ENCODE measurements at places on chromosomes 1 and 21.
A peak's percentile ranks its signal among the peaks of the same experiment; 100 is the strongest.

DNA sequence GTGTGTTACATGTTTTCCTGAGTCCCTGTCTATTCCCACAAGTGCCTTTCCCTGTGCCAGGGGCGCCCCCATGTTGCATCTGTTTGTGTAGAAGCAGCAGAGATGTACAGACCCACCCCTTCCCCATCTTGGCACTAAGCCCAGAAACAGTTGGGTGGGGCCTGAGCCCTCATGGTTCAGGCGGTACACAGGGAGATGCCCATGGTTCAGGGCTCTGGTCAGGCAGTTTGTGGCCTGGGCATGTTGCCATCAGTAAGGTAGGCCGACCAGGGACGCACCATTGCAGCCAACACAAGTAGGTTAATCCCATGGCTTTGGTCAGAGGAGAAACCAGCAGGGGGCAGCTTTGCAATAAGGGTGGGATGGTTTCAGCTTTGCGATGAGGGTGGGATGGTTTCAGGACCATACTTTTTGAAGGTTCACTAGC, 914 bp upstream of the ADGRB2 start:
- no peak overlapping the region for H3K27ac ChIP-seq
- H3K36me3 ChIP-seq: no peaks in the 10 kb centered on the region
- H3K4me3 ChIP-seq: no peak overlapping the region
- H3K27me3 ChIP-seq: peaks cover 88% of the 10 kb centered on the region
- DNase-seq: peak; percentile 31

GRCh38 chr1:6819246-6820040, 34.2 kb downstream of the CAMTA1 start:
- no peaks in the 10 kb centered on the region for H3K27me3 ChIP-seq
- no peak overlapping the region for H3K4me3 ChIP-seq
- H3K27ac ChIP-seq: no peak overlapping the region
- peaks cover 19% of the 10 kb centered on the region for H3K4me1 ChIP-seq
- peaks cover 4% of the 10 kb centered on the region for H3K36me3 ChIP-seq

DNA sequence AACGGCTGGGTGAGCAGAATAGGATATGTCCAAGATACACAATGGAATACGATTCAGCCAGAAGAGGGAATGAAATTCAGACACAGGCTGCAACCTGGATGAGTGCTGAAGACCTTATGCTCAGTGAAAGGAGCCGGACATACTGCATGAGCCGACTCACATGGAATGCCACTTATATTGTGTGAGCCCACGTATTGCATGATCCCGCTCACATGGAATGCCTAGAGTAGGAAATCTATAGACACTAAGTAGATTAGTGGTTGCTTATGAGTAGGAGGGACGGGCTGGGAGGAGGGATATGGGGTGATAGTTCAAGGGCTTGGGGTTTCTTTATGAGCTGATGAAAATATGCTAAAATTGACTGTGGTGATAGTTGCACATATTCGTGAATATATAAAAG, 26.8 kb downstream of the TMPRSS2 start:
- H3K4me3 ChIP-seq: no peak overlapping the region
- no peaks in the 10 kb centered on the region for H3K36me3 ChIP-seq
- DNase-seq: no peak
- H3K27ac ChIP-seq: no peak overlapping the region

DNA sequence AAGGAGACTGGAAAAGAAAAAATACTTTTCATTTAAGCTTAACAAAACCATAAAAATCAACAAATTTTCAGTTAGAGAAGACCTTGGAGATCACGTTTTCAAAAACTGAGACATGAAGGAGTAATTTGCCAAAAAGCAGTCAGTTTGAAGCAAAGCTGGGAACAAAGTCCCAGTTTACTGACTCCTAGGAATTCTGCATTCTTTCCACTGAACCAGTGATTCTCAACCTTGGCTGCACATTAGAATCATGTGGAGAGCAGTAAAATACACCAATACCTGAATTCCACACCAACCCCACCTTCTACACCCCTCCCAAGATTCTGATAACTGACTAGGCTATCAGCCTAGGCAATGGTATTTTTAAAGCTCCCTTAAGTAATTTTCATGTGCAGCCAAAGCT, 73.5 kb downstream of the PRPF38A start:
- H3K4me1 ChIP-seq: no peaks in the 10 kb centered on the region
- no peak overlapping the region for H3K27ac ChIP-seq
- H3K36me3 ChIP-seq: peaks cover 33% of the 10 kb centered on the region
- no peaks in the 10 kb centered on the region for H3K27me3 ChIP-seq

DNA sequence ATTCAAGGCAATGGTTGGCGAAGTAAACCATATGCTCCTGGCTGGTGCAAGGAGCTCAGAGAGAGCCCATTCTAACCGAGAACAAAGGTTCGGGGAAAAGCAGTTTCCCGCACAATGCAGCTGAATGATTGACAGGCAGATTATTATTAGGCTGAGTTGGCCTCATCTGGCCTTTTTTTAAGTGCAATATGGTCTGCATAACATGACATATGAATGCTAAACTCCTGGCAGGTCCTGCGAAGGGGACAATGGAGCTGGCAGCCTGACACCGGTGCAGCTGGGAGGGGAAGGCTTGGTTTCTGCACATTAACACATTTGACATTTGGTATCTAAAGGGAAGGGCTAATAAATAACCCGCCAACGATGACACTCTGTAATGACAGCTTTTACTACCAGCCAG, 92.0 kb downstream of the MIS18A start:
- no peaks in the 10 kb centered on the region for H3K36me3 ChIP-seq
- no peak for DNase-seq
- H3K4me3 ChIP-seq: no peak overlapping the region
- H3K27ac ChIP-seq: no peak overlapping the region

- no peak for DNase-seq
- no peaks in the 10 kb centered on the region for H3K4me1 ChIP-seq
- no peak overlapping the region for H3K27ac ChIP-seq
Observed at GRCh38 chr21:41750051-41750450, 16.8 kb downstream of the RIPK4 start.

DNA sequence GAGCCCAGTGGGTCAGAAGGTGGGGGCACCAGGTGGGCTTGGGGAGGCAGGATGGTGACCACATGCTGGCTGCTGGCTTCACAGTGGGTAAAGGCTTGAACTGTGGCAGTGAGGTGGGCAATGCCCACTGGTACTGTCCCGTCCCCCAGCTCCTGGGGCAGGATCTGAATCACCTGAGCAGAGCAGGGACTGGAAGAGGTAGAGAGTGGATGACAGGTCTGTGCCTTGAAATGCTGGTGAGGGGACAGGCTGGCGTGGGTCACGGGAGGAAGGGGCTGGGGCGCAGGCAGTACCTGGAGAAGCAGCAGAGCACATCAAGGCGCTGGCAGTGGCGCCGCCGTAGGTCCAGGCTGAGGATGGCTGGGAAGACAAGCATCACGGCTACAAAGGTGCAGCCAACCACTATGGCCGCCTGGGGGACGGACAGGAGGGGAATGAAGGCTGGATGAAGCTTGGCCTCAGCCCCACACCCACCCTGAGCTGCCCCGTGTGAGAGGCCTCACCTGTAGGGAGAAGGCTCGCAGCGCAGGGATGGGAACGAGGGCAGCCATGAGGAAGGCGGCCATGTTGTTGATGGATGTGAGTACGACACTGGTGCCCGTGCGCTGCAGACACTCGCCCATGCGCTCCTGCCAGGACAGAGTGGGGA, 14.9 kb downstream of the PTCH2 start:
- no peaks in the 10 kb centered on the region for H3K36me3 ChIP-seq
- no peak overlapping the region for H3K27ac ChIP-seq
- H3K4me3 ChIP-seq: no peak overlapping the region
- peaks cover 4% of the 10 kb centered on the region for H3K27me3 ChIP-seq
- H3K4me1 ChIP-seq: peaks cover 4% of the 10 kb centered on the region
- no peak for DNase-seq

GRCh38 chr1:29310616-29311180, 74.4 kb downstream of the PTPRU start:
- no peak for DNase-seq
- no peaks in the 10 kb centered on the region for H3K36me3 ChIP-seq
- no peak overlapping the region for H3K4me3 ChIP-seq
- no peaks in the 10 kb centered on the region for H3K4me1 ChIP-seq
- H3K27ac ChIP-seq: no peak overlapping the region

DNA sequence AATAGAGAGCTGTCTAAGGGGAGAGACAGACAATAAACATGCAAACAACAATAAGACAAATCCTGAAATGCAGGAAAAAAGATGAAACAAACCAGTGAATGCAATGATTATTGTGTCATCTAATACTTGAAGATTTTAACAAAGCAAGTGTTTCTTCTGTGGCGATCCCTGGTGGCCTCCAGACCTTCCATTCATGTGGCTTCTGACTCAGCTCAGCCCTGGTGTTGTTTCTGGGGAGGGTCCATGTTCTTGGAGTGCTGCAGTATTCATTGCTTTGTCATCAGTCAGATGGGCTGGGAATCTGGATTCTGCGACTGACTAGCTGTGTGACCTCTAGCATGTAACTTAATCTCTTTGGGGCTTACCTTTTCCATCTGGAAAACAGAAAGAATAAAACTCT, 1.5 kb upstream of the C2CD4D start:
- no peak overlapping the region for H3K27ac ChIP-seq
- H3K36me3 ChIP-seq: no peaks in the 10 kb centered on the region
- H3K27me3 ChIP-seq: peaks cover 44% of the 10 kb centered on the region
- no peak for DNase-seq
- peaks cover 43% of the 10 kb centered on the region for H3K4me1 ChIP-seq
- no peak overlapping the region for H3K4me3 ChIP-seq

DNA sequence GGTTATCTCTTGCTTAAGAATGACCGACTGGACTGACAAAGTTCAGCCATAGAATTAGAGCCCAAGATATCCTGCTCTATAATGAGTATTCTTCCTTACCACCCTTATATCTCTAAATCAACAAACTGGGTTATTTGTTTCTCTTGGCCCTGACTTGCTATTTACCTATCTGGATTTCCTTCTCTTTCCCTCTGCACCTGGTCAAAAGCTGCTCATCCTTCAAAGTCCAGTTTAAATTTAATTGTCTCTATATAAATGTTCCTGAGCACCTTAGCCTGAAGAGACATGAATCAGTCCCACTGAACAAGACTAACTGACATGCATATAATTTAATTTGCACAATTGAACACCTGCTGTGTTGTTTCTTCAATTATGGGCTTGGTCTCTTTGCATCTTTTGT, 127.1 kb upstream of the KCNJ15 start:
- H3K4me1 ChIP-seq: peaks cover 3% of the 10 kb centered on the region
- H3K27ac ChIP-seq: no peak overlapping the region
- no peaks in the 10 kb centered on the region for H3K36me3 ChIP-seq
- H3K27me3 ChIP-seq: peaks cover 6% of the 10 kb centered on the region

DNA sequence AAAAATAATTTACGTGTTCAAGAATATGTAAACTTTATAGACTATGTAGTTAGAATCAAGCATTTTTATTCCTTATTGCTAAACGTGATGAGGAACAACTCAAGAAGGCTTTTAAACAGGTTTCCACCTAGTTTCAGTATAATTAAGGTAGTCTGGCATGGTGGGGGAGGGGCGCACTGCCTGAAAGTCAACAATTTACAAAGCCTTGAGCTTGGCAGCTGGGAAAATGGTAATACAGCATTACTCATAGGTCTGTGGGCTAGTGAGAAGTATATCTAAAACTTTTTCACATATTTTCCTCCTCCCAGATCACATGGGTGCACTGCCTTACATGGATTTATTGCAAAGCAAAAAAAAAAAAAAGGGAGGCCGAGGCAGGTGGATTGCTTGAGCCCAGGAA, 75.2 kb downstream of the EVI5 start:
- peaks cover 2% of the 10 kb centered on the region for H3K27me3 ChIP-seq
- H3K4me1 ChIP-seq: no peaks in the 10 kb centered on the region

GRCh38 chr1:15151871-15152270, 1.7 kb upstream of the TMEM51 start:
- H3K27me3 ChIP-seq: peaks cover 91% of the 10 kb centered on the region
- no peak for DNase-seq
- no peaks in the 10 kb centered on the region for H3K36me3 ChIP-seq
- no peak overlapping the region for H3K4me3 ChIP-seq
- no peak overlapping the region for H3K27ac ChIP-seq

DNA sequence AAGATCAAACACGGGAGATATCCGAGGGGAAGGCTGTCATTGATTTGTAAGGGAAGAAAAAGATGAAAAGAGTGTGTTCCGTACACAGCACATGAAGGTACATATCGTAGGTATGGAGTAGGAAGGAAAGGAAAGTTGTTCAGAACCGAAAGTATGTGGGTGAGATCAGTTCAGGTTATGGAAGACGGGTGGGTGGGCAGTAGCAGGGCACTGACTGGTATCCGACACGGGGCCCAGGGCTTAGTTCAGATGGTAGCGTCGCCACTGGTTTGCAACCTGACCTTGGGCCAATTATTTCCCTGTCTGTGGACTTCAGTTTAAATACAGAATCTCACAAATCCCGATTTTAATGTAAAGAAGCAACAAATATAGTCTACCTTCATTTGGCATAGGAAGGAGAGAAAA, 27.8 kb upstream of the A3GALT2 start:
- peak overlapping the region; percentile 83 for H3K4me3 ChIP-seq
- peak; percentile 41 for DNase-seq
- H3K27me3 ChIP-seq: peaks cover 8% of the 10 kb centered on the region
- H3K36me3 ChIP-seq: peaks cover 21% of the 10 kb centered on the region
- H3K4me1 ChIP-seq: peaks cover 44% of the 10 kb centered on the region

GRCh38 chr1:191495040-191495439, 663.2 kb upstream of the RGS18 start:
- H3K4me1 ChIP-seq: no peaks in the 10 kb centered on the region
- DNase-seq: no peak
- H3K4me3 ChIP-seq: no peak overlapping the region
- H3K36me3 ChIP-seq: no peaks in the 10 kb centered on the region
- H3K27me3 ChIP-seq: no peaks in the 10 kb centered on the region

GRCh38 chr1:92882819-92883218, 51.0 kb downstream of the RPL5 start:
- peaks cover 37% of the 10 kb centered on the region for H3K4me1 ChIP-seq
- H3K36me3 ChIP-seq: peaks cover 7% of the 10 kb centered on the region
- no peak overlapping the region for H3K4me3 ChIP-seq

DNA sequence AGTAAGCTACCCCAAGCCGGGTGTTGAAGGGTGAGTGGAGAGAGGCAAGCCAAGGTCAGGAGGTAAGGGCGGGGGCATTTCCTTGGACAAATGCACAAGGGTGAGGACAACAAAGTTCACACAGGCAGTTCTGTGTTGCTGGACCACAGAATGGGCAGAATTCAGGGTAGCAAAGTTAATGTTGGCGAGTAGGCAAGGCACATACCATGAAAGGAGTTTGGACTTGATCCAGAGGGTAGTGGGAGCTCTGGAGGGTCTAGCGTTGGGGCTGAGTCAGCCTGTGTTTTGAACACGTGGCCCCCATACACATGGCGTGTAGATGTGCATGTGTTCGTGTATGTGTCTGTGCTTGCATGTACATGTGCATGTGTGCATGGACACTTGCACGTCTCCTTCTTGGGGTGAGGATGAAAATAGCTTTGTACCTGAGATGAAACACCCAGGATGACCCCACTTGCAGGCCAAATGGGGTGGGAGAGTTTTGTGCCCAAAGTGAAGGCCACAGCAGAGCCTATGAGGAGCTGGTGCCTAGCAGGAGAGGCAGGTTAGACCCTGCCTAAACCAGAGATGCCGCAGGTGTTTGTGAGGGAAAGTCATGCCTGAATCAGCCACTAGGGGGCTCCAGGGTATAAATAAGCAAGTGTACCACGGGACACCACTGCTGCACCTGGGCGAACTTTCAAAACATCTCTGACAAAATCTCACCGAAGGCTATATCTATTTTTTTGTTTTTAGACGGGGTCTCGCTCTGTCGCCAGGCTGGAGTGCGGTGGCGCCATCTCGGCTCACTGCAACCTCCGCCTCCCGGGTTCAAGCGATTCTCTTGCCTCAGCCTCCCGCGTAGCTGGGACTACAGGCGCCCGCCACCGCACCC, 21.8 kb downstream of the SLC27A3 start:
- no peak overlapping the region for H3K27ac ChIP-seq
- H3K4me1 ChIP-seq: peaks cover 37% of the 10 kb centered on the region
- no peak overlapping the region for H3K4me3 ChIP-seq
- H3K27me3 ChIP-seq: peaks cover 12% of the 10 kb centered on the region
- peaks cover 3% of the 10 kb centered on the region for H3K36me3 ChIP-seq

Measured in activated naive CD4-positive, alpha-beta T cell treated with anti-CD3 and anti-CD28 coated beads, Interleukin-2, amount 10 ng/mL, durations not matched to agents 7 days and 5 days (primary cell).